Urothelium cell line (cell line): ENCODE measurements at places on chromosomes 12 and 14.

- DNase-seq, result peak; percentile 73
Observed at GRCh38 chr12:2998789-2999264, 39.6 kb downstream of the TEAD4 start.

DNA sequence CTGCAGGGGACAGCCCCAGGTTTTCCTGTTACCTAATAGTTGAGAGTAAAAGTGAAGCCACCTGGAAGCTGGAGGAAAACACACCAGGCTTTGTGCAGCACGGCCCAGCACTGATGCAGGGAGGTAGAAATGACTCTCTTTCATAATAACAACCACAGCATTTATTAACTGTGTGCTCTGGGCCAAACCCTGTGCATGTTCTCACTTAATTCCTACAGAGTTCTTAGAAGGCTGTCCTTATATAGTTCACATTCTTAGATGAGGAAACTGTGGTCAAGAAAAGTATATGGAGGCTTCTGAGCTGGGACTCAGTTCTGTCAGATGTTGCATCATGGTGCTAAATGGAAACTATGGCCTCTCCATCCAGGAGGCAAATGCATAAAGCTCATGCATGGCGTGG is 100.0 kb downstream of the PAPOLA start:
- no peak for DNase-seq

- no peak for DNase-seq
Observed at GRCh38 chr14:77708749-77709148, 846 bp downstream of the SLIRP start.

- no peak for DNase-seq
Observed at GRCh38 chr14:104664588-104664987, 24.8 kb upstream of the INF2 start.

DNA sequence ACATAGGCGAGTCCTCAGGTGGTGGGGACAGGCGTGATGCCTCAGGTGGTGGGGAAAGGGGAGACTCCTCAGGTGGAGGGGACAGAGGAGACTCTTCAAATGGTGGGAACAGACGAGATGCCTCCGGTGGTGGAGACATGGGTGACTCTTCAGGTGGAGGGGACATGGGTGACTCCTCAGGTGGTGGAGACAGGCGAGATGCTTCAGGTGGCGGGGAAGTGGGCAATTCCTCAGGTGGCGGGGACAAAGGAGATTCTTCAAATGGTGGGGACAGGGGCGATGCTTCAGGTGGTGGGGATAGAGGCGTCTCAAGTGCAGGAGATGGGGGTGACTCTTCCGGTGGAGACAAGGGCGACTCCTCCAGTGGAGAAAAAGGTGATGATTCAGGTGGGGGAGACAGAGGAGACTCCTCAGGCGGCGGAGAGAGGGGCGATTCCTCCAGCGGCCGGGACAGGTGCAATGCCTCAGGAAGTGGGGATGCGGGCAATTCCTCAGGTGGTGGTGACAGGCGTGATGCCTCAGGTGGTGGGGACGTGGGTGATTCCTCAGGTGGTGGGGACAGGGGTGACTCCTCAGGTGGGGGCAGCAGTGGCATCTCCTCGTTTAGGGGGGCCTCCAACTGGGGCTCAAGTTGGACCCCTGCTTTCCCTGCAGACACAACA is 8.7 kb downstream of the KMT2D start:
- no peak for DNase-seq

DNA sequence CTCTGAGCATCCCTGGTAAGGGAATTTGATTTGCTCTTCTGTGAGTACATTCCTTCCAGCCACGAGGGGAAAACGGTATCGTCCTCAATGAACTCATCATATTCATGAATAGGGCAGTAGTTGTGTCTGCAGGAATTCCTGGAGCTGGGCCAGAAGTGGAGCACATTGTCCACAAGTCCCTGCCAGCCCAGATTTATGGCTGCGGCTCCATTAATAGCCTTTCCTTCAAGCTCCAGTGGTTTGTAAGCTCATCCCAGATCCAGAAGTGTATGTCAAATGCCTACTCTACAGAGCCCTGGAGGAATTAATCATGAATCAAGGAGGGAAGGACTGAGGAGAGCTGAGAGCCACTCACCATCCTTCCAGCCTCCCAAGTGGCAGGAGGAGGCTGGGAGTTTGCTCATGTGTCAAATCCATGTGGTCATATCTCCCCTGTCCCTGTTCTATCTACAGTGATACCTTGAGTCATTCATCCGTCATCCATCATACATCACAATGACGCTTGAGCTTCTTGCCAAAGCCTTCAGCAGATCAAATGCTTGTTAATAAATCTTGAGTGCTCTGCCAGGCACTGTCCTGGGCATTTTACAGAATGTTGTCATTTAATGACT is 65.5 kb downstream of the SVOP start:
- peak; percentile 71 for DNase-seq

DNA sequence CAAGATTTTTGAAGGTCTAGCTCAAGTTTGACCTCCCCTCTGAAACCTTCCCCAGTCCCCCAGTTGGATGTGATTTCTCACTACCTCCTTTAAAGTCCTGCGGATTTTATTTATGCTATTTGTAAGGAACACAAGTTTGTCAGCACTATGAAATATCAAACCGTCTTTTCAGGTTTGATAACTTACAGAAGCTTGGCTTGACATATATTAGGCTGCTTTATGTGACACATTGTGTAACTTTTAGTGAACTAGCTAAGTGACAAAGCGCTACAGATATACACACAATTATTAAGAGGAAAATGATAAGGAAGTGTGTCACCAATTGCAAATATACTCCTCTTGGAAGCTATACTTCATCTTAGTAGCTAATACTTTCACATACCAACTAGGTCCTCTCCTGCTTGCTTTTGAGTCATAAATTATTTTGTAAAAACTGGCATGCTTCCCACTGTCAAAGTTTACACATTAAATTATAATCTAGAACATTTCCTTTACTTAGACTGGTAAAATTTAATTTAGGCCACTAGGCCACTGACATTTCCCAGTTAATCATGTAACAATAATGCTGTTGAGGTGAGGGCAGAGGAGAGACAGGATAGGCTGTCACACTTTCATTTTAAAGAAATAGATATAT is 149.5 kb downstream of the TMTC3 start:
- DNase-seq, result no peak

DNA sequence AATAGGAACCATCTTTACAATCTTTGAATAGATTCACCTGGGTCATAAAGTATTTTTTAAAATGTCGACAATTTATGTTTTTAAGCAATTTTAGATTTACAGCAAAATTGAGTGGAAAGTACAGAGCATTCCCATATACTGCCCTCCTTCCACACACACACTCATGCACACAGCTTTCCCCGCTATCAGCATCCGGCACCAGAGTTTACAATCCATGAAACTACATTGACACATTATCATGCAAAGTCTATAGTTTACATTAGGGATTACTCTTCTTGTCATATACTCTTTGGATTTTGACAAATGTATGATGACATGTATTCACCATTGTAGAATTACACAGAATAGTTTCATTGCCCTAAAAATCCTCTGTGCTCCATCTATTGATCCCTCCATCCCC is 9.0 kb upstream of the SYNE2 start:
- no peak for DNase-seq

- DNase-seq, result no peak
Observed at GRCh38 chr12:62629971-62630739, 163.5 kb downstream of the MON2 start.

DNA sequence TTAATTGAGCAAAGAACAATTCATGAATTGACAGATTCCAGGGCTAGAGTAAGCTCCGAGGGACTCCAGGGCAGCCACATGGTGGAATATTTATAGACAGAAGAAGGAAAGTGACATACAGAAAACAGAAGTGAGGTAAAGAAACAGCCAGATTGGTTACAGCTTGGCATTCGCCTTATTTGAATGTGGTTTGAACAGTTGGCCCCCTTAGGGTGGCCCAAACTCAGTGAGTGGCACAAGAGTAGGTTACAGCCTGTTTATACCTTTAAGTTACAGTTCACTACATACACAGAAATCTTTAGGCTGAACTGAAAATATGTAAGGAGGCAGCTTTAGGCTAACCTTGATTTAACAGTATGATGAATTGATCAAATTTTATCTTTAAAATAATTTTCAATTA is 174.5 kb upstream of the CNOT2 start:
- no peak for DNase-seq

DNA sequence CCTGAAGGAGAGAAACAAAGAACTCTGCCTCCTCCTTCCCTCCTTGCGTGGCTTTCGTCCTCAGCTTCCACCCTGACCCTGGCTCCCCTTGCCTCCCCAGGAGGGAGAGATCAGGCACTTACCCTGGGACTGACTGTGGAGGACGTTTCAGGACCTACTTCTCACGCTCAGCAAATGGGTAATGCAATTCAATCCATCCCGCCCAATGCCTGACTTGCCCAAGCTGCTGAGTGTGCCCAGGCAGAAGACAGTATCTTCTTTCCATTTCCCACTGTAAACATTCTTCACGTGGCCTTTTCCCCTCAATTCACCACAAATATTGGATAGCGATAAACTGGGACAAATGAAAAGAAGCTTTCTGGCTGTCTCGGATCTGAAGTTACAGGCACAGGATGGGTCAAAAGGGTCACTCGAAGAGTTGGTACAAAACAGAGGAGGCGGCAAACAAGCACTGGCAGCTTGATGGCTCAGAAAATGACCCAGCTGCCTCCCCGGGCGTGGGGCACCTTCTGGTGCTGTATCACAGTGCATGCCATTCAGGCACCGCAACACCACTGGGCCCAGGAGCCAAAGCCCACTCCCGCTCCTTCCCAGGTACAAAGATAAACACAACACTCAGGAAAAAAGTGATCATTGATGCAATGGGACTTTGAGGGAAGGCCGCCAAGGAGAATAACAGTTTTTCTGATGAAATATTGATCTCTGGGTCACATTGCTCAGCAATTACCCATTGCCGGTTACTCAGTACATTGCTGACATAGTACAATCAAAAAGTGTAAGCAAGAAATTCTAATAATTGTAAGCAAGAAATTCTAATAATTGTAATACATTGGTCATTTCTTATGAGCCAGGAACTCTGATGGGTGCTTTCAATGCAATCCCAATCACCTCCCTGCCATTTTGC is 65.8 kb downstream of the TRIM9 start:
- DNase-seq, result no peak

- no peak for DNase-seq
Observed at GRCh38 chr12:85733984-85734383, 102.2 kb downstream of the RASSF9 start.

DNA sequence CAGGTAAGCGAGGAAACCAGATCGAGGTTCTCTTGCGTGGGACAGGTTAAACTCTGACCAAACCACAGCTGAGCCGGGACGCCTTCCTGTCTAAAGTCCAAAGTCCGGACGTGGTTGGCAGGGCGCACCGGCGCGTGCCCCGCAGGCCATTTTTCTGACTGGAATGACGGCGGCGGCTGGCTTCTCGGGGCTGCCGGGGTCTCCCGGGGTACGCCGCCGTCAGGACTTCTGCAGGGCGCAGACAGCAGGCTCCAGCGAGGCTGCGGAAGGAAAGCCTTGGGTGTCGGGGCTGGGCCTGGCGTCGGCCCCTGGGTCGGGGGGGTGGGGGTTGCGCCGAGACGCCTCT is 32.8 kb downstream of the MIA2 start:
- DNase-seq, result no peak

GRCh38 chr12:120586206-120586605 is 5.0 kb upstream of the POP5 start:
- no peak for DNase-seq

DNA sequence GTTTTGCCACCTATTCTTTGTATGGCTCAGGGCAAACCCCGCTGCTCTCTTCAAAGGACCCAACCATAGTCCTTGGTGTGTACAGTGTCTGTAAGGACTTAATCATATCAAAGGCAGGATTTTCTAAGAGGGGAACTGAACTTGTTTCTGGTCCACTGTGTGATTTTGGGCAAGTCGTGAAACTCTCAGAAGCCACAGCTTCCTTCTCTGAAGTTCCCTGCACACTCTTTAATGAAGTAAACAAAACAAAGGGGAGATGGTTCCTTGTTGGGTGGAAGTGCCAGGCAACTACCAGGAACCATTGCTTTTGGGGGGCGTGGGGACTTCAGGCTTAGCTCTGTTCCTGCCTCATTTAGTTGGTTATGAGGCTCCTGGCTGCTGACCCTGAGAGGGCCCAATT is 152.4 kb downstream of the VRK1 start:
- no peak for DNase-seq

DNA sequence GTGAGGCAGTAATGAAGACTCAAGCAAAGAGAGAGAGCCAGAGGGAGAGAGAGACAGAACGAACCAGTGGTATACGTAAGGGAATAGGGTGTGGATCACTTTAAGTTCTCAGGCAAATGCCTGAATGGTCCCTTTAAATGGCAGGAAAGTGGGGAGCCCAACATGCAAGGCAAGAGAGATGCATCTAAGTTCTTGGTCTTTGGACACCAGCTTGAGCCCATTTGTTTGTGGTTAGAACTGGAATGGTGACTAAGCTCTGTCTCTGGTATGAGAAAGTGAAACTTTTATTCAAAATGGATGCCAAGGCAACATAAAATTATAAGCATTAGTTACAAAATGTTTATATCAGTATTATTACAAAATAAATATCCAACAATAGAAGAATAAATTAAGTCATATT is 192.2 kb upstream of the ALG10 start:
- no peak for DNase-seq

- DNase-seq, result no peak
Observed at GRCh38 chr14:31127690-31128089, 79.9 kb downstream of the HECTD1 start.

DNA sequence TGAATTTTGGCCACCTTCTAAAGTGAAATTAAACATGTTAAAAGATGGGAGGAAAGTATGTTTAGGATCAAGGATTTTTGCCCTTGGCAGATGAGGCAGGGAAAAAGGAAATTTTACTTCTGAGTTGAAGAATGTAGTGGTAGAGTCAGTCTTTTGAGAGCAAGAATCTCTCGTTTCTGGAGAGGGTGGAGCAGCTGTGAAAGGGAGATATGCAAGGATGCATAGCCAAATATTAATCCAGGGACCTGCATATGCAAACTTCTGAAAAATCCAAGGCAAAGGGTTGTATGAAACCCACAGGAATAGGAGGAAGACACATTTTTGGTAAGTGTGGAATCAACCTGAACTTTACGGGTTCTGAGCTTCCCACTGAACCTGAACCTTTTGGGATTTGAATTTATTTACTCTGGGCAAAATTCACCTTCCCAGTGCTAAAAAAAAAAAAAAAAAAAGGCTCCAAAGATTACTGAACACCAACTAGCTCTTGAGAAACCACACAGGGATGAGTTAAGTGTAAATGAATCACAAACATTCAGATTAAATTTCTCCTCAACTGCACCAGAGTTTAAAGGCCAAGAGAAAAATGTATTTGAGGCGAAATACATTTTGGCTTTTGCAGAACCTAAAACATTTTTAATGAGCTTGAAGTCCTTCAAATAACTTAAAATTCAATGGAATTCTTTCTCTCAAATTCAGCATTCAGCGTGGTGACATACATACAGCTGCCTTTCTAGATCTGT is 187.1 kb upstream of the CDKN3 start:
- DNase-seq, result peak; percentile 41
